Prostate gland (tissue), 2 donors: ENCODE measurements at places on chromosomes 2 and 18. TPM values are rescaled to one million over a fixed set of nuclear protein-coding genes. Genes with fewer than 3 reads are reported as not detected.

The SPATA3 gene
- not detected for total RNA-seq

- DNase-seq, result no peak
- no peak overlapping the region for H3K27ac ChIP-seq
- no peaks in the 10 kb centered on the region for H3K36me3 ChIP-seq
- H3K4me1 ChIP-seq, result no peaks in the 10 kb centered on the region
Measured at GRCh38 chr2:18214936-18215335, 336.5 kb downstream of the KCNS3 start.

GRCh38 chr18:36652503-36652902, 176.3 kb downstream of the TPGS2 start:
- H3K27me3 ChIP-seq, result no peaks in the 10 kb centered on the region
- DNase-seq, result no peak
- H3K4me3 ChIP-seq, result no peak overlapping the region
- H3K27ac ChIP-seq, result no peak overlapping the region
- no peaks in the 10 kb centered on the region for H3K36me3 ChIP-seq
- no peaks in the 10 kb centered on the region for H3K4me1 ChIP-seq

DNA sequence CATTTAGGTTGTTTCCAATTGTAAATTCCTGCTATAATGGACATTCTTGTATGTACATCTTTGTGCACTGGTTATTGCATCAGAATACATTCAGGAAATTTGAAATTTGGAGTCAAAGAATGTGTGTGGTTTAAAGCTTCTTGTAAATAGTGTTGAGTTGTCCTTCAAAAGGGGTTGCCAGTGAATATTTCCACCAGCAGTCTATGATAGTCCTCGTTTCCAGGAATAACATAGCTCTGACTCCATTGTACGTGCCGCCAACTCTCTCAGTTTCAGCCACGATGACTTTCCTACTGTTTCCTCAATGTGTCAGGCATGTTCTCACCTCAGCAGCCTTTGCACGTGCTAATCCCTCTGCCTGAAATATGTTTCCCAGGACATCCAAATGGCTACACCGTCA, 10.9 kb upstream of the HS6ST1 start:
- H3K27me3 ChIP-seq, result no peaks in the 10 kb centered on the region
- no peak overlapping the region for H3K4me3 ChIP-seq
- DNase-seq, result no peak
- H3K36me3 ChIP-seq, result no peaks in the 10 kb centered on the region

GRCh38 chr2:129302106-129302505, 677.4 kb upstream of the RAB6C start:
- no peaks in the 10 kb centered on the region for H3K4me1 ChIP-seq
- H3K27ac ChIP-seq, result no peak overlapping the region
- no peak overlapping the region for H3K4me3 ChIP-seq
- H3K36me3 ChIP-seq, result no peaks in the 10 kb centered on the region
- H3K27me3 ChIP-seq, result no peaks in the 10 kb centered on the region
